Endothelial cell of umbilical vein (primary cell): ENCODE measurements at places on chromosomes 11 and 22. TPM values are rescaled to one million over a fixed set of nuclear protein-coding genes. Genes with fewer than 3 reads are reported as not detected.
A peak's percentile ranks its signal among the peaks of the same experiment; 100 is the strongest.

MMP1 gene
- total RNA-seq: 1,684 and 1,694 TPM in 2 replicates

TLCD5 gene
- total RNA-seq: 6.1 and 6.3 TPM in 2 replicates

OR5L1 gene
- not detected in 2 replicates for total RNA-seq

PATE4 gene
- total RNA-seq: not detected in 2 replicates

TNNT3 gene
- total RNA-seq: not detected in 2 replicates

CRYBB1 gene
- not detected in 2 replicates for total RNA-seq

SCN2B gene
- total RNA-seq: not detected in 2 replicates

RAB36 gene
- 2.6 and 2.7 TPM in 2 replicates for total RNA-seq

GRCh38 chr22:28711820-28712777 is 29.5 kb downstream of the CHEK2 start:
- peak; percentile 55 for DNase-seq

DNA sequence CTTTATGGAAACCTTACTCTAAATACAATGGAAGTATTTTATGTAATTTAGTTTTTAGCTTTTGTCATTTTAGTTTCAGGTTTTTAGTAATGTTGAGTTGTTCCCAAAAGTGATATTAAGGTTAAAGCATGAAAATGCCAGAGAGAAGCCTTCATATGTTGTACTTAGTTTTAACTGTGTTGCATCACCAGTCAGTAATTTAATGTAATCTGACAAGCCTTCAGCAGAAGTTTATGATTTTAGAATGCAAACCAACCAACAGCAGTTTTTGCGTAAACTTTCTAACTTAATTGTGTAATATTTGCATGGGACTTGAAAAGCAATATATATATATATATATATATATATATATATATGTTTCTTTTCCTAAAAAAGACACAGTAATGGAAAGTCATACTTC is 110.6 kb downstream of the MSANTD4 start:
- DNase-seq: no peak

DNA sequence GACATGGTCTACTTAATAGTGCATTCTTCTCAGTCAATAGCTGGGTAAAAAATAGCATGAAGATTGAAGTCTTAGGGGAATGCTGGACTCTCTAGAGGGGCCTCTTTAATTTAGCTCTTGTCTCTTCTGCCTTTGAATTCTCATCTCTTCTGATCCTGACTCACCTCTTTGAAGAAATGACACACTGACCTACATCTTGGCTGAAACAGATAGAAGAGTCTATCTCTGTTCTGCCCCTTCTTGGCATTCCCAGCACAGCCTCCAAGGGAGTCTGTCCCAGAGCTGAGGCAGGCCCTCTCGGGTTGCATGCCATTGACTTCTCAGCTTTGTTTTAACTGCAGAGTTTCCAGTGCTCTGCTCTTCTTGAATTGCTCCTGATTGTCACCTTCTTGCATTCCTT is 55.7 kb downstream of the PTPRJ start:
- DNase-seq: no peak

- DNase-seq: no peak
These were observed 146.0 kb downstream of the PARVA start for GRCh38 chr11:12523180-12523924.

DNA sequence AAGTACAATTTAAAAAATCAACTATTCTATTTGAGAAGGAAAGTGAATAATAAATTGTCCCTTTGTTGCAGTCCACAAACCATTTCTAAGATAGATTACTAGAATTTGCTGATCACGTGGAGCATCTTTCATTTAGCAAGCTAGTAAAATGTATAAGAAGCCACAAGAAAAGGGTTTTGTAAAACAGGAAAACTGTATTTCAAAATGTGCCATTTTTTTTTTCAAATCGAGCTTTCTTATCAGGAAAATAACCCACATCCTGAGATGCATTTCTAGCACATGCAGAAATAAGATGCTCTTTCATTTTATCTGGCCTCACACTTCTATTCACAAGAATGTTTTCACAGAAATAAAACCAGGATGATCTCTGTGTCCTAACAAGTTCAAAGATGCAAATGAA is 3.2 kb upstream of the PATE3 start:
- no peak for DNase-seq

- DNase-seq: no peak
These were observed 70.3 kb downstream of the CCDC81 start for GRCh38 chr11:86444981-86445380.

GRCh38 chr11:44889266-44889665 is 61.4 kb downstream of the TP53I11 start:
- DNase-seq: no peak

DNA sequence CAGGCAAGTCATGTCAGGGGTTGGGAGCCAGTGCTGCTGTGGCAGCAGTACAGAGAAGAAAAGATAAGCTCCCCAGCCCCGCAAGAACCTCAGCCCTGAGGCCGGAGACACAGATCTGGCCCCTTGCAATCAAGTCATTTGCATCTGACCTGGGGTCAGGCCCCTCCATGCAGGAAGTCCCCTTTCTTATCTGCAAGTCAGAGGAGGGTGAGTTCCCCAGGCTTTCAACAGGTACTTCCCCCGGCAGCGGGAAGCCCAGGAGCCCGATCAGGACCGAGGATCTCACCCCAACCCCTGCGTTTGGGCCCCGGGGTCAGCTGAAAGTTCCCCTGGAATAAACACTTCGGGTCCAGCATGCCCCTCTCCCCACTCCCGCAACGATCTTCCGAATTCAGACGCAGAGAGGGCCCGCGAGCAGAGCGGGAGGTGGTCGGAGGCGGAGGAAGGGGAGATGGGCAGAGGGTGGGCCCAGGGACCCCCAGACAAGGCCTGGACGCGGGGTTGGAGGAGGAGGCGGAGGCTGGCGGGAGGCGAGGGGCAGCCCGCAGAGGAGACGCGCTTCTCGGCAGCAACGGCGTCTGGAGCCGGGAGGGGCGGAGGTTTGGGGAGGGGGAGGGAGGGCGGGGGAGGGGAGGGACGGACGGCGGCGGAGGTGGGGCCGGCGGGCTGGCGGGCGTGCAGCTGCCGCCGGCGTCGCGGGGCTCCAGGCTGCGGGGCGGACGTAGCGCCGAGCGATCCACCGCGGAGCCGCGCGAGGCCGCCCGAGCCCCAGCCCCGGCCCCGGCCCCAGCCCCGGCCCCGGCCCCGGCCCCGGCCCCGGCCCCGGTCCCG is at the start of gene TSPAN18:
TSPAN18 (plus strand) TSS at position 680 of the 831 bp plus-strand sequence. CDS start 179,455 bp downstream, outside the sequence.
- DNase-seq: no peak

GRCh38 chr11:44779736-44780520 is 53.2 kb downstream of the TSPAN18 start:
- no peak for DNase-seq

- no peak for DNase-seq
These were observed 92.5 kb downstream of the SIK3 start for GRCh38 chr11:117005758-117006157.

- no peak for DNase-seq
These were observed 11.2 kb downstream of the LARGE1 start for GRCh38 chr22:33909075-33909458.

DNA sequence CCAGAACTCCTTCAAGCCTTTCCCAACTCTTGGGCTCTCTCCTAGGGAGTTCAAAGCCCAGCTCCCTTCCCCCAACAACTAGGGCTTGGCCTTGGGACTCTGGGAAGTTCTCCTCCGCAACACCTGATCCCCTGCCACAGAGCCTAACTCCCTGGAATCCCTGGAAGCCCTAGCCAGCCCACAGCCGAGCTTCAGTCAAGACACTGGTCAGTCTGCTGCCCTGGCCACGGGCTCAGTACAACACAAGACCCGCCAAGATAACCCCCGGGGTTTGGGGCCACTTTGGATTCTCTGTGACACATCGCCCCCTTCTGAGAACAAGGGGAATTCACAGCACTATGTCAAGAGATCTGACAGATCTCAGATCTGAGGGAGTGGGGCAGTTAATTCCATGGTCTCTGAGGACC is 58.3 kb downstream of the SLC22A12 start:
- DNase-seq: no peak

DNA sequence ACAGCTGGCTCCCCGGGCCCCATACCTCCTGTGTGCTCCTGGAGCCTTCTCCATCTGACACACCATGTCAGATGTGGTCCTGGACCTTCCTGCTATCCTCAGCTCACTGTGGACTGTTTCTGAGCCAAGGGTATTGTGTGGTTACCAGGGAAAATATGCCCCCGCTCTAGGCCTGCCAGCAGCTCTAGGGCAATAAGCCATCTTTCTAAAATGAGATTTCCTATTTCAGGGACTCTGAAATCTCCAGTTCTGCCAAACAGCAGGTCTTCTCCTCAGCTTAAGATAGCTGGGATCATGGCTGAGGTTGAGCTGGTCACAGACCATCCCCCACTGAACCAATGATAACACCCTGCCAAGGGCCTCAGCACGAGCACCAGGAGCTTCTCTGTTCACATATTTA is 227.6 kb downstream of the ST3GAL4 start:
- DNase-seq: no peak
